ENCODE measurements at places on chromosomes 5 and 9.

DNA sequence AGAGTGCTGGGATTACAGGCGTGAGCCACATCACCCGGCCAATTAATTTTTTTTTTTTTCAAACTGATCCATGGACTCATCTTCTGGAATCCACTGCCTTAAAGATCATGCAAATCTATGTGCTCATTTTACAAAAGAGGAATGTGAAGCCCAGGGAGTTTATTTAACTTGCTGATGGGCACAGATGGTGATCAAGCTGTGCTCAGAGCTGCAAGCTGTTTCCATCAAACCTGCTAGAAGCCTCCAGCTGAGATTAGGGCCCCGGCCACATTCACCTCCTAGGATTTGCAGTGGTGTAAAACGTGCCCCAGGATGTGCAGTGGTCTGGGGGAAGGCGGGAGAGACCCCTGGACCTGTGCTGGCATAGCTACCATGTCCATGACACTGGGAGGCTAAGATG lies 56.1 kb upstream of the TUT7 start:
- DNase-seq, result no peak

DNA sequence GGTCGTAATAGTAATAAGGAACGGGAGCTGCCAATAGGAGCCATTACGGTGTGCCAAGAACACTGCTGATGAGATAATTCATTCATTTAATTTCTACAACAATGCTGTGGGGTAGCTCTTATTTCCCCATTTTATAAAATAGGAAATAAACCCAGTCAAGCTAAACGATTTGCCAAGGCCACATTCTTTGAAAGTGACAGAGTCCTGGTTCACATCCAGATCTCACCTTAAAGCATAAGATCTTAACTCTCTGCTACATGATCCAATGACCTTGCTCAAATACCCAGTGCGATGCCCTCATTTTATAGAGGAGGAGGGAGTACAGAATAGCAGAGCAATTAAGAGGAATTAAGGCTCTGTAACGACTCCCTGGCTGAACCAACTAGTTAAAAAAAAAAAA lies 5.0 kb downstream of the PDE6A start:
- DNase-seq, result no peak

- DNase-seq, result no peak
Observed at GRCh38 chr5:122722341-122722740, 52.5 kb upstream of the SNX2 start.

GRCh38 chr9:33234511-33235467 lies 5.2 kb upstream of the SPINK4 start:
- DNase-seq, result no peak

GRCh38 chr5:35810601-35811000 lies 46.1 kb upstream of the IL7R start:
- no peak for DNase-seq

DNA sequence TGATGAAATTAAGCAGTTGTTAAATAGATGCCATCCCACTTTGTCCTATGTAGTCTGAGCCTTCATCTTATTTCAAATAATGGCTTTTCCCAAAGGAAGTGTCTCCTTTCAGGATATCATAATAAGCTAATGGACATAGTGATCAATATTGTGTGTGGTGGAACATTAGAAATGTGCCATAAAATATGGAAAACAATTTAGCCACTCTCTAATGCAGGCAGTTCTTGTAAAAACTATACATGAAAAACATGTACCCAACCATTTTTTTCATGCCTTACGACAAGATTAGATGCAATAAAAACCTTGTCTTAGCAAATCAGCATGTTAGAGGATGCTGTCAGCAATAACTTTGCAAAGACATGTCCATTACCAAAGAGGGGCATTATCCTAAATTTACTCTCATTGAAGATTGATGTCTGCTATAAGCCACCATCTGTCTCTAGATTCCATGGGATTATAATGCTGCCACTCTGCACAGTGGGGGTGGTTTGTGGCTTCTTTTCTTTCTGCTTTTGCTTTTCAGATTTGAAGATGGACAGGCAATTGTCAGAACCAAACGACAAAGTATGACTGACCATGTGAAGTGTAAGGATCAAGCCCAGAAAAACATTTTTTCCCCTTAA lies 724.0 kb upstream of the ZNF608 start:
- DNase-seq, result no peak

DNA sequence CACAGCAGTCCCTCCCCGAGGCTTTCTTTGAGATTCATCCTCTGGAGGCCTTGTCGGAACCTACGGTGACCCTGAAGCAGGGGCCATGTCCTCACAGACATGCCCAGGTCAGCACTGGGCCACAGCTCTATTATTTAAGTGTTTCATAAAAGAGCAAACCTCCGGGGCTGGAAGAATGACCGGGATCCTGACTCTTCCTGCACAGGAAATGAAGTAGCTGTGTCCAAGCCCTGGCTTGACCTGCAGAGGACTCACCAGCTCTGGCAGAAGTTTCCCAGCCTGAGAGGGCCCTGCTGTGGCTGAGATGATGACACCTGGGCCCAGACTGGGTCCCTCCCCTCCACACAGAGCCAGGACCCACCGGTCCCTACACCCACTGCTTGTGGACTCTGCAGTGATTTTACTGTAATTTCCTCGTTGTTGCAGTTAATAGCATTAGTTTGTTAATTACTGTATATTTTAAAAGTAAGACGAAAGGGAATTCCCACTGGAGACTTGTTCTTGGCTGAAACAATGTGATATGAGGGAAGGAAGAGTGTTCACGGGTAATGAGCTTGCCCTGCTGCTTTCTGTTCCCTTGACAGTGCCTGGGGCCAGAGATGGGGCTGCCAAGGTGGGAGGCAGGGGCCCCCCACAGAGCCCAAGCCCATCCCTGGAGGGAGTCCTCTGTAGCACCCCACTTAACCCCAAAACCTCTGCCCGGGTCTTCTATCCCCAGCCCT lies 72.2 kb downstream of the PCDH1 start:
- no peak for DNase-seq

DNA sequence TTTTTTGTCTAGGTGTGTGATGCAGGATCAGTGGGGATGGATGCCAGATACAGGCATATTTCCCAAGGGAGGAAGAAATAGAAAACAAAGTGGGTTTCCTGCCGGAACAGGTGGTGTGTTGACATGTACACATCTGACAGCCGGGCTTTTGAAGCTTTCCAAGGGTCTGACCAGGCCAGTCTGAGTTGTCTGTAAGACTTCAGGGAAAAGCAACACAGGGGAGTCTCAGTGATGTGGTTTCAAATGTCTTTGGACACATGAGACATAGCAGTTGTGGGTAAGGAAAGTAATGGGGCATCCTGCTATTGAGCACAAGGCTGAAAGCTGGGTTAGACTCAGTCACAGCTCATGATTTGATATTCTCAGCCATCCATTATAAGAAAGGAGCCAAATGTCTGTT lies 274.9 kb downstream of the PIK3R1 start:
- no peak for DNase-seq

- no peak for DNase-seq
Observed at GRCh38 chr9:99724640-99725039, 97.0 kb upstream of the NR4A3 start.

- no peak for DNase-seq
Observed at GRCh38 chr9:131422241-131422792, 28.4 kb downstream of the PRRC2B start.

GRCh38 chr9:38272710-38273109 lies 119.8 kb upstream of the ALDH1B1 start:
- DNase-seq, result no peak

DNA sequence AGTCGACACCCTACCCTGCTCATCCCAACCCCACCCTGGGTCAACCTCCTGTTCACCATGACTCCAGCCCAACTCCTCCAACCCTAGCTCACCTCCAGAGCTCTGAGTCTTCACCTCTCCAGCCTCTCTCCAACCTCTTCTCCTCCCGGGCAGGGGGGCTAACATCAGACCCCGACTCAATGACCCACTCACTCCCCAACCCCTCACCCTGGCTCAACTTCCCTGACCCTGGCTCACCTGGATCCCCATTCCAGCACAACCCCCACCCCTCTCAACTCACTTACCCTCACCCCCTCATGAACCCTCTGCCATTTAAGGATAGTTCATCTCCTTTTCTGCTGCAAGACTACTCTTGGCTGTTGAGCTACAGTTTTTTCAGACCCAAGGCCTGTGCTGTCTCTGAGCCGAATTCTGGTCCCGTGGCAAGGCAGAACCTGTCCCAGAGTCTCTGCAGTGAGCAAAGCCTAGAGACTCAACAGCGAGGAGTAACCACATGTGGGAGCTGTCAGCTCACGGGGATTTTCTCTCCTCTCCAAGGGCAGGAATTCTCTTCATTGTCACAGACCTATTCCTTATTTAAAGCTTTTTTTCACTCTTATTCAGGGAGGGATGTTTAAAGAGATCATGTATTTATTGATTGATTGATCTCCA lies 29.8 kb downstream of the ANKRD33B start:
- DNase-seq, result no peak

DNA sequence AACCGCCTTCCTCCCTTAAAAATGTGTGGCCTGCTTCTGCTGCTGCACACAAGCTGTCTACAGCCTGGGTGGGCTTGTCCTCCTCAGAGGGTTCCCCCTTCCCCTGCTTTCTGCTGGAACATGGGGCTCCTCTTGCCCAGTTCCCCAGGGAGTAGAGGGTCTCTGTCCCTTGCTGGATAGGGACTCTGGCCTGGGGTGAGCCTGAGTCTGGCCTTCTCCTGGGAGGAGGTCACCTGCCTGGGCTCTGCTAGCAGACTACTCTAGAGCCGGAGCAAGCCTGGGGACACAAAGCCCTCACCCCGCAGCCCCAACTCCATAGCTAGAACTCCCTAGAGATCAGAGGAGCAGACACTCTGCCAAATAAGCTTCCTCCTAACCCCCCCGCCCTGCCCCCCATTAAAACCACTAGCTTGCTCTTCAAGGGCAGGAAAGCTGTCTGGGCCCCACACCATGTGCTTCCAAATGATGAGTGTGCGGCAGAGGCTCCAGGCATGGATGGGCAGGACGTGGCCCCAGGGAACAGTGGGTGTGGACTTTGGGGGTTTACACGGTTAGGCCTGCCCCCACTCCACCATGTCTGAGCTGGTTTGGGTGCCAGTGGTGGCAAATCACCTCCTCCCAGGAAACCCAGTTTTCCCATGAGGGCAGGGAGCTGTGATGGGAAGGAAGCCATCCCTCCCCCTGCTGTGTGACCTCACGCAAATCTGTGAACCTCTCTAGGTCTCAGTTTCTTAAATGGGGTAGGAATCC lies 10.0 kb downstream of the TCF7 start:
- DNase-seq, result no peak

- no peak for DNase-seq
Observed at GRCh38 chr9:130780865-130781504, 54.1 kb upstream of the ABL1 start.

- DNase-seq, result no peak
Observed at GRCh38 chr9:6304232-6304631, 23.9 kb upstream of the TPD52L3 start.

GRCh38 chr9:6215562-6215961 lies at the start of gene IL33:
Gene IL33 (plus strand): TSS chr9:6215807. CDS start chr9:6241695, 25,888 bp downstream.
- no peak for DNase-seq

DNA sequence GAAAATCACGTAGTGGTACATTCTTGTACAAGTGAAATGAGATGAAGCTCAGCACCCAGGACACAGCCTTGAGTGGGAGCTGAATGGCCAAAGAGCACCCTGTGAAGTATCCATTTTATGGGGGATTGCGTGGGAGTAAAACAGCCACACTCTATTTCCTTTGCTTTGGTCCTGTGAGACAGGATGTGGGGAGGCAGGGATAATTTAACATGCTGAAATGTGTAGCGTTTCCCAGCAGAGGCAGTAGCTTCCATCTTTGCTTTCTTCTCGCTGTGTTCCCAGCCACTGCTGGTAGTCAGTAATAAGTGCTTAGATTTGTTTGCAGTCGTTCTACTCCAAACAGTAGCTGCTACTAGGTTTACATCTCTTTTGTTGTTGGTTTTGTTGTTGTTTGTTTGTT lies 4.4 kb downstream of the IL31RA start:
- peak; percentile 33 for DNase-seq

DNA sequence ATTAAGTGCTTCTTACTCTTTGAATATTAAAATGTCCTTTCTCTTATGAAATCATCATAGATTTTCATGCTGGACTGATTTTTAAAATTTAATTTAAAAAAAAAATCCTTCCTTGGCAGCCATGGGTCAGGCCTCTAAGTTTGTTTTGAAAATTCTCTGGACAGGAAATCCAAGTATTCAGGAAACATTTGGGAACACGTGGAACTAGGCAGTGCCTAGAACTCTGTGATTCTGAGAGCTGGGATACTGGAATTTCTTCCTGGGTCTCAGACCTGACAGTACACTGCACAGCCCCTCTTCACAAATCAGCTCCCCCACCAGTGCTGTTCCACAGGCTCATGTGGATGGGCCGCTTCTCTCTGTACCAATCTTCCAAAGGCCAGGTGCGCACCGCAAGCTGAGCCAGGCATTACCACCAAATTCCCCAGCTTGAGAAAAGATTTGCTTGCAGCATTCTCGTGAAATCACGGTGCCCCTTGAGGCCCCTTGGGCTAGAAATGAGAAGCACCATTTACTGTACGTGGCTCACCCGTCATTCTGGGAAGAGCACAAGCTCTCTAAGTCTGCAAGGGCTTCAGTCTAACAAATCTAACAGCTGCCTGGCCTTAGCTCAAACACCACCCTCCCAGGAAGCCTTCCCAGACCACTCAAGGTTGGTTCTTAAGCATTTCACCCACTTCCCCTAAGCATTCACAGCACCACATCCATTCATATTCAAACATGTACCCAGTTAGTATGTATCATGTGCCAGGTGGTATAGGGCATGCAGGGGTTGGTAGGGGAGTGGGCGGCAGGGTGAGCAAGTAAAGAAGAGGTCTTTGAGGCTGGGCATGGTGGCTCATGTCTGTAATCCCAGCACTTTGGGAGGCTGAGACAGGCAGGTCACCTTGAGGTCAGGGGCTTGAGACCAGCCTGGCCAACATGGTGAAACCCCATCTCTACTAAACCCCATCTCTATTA lies 26.5 kb downstream of the B4GALT1 start:
- DNase-seq, result no peak

- DNase-seq, result no peak
Observed at GRCh38 chr9:27425827-27426510, 98.1 kb upstream of the IFNK start.

DNA sequence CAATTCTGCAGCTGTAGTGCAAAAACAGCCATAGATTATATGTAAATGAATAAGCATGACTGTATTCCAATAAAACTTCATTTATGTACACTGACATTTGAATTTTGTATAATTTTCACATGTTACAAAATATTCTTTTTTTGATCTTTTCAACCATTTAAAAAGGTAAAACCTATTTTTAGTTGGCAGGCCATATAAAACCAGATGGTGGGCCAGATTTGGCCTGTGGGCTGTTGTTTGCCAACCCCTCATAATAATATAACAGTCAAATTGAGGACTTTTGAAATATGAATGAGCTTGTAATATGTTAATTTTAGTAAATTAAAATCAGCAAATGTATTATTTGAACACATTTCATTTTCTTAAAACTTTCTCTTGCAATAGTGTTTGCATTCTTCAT lies 913.4 kb downstream of the TLE1 start:
- DNase-seq, result no peak

GRCh38 chr5:81854485-81854884 lies 103.6 kb upstream of the SSBP2 start:
- no peak for DNase-seq

GRCh38 chr5:173680660-173681242 lies 64.3 kb upstream of the BOD1 start:
- DNase-seq, result no peak

GRCh38 chr5:77876316-77876715 lies 100.2 kb upstream of the TBCA start:
- DNase-seq, result no peak

- DNase-seq, result no peak
Observed at GRCh38 chr5:158485047-158485446, 614.7 kb downstream of the EBF1 start.

Measured in activated naive CD8-positive, alpha-beta T cell treated with anti-CD3 and anti-CD28 coated beads, Interleukin-2, amount 10 ng/mL, durations not matched to agents 7 days and 5 days (primary cell).